Cerebellar nuclear complex (tissue), 1 donor: ENCODE measurements at places on chromosomes 4 and X.

GRCh38 chr4:128288689-128289106 is 1.1 kb upstream of the PGRMC2 start:
- no peak for DNase-seq

DNA sequence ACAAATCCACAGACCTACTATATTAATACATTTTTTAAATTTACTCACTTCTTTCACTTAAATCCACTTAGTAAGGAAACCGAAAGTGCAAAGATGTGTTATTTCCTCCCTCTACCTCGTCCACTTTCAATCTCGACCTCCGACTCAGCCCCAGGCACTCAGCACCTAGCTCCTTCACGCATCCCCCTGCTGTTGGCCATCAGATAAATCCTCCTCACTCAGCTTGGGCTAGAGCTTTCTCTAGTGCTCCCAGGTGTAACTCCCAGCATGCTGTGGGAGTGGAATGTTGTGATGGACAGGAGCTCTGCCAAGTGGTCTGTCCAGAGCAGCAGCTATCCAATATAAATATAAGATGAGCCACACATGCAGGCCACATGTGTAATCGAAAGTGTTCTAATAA is 26.7 kb upstream of the TEC start:
- no peak for DNase-seq

DNA sequence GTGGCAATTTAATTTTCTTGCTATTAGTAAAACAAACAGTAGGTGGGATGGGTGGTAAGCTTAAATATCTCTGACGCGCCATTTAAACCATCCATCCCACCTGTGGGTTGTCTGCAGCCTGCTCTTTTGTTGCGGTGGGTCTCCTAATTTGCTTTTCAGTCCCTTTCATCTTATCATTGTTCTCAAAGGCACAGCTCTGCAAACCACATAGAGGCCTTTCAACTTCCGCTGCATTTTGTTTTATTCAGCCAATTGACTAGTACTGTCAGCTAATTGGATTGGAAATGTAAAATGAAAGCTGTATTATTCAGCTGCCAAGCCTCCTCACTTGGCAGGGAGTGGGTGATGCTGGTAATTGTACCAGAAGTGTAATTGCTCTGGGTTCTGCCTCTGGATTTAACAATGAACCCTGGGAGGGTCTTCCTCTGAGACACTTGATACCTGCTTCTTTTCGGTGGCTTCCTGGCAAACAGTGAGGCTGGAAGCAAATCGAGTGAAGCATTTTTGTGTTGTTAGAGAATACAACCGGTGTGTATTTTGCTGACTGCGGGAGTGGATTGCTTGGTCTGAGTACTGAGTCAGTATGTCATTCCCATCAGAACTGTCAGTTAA is 165.6 kb downstream of the FRAS1 start:
- DNase-seq = no peak

DNA sequence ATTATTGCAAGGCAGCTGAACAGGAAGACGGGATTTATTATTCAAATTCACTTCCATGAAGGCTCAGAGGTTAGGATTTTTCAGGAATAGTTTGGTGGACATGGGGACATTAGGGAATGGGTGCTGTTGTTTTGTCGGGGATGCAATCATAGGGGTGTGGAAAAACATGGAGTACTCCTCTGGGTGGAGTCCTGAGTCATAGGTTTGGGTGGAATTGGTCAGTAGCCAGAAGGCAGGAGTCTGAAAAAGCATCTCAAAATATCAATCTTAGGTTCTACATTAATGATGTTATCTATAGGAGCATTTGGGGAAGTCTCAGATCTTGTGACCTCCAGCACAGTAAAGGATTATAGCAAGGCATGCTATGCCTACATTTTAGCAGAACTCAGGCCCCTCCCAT is 14.5 kb upstream of the ETNPPL start:
- DNase-seq = no peak

- DNase-seq = no peak
Measured at GRCh38 chrX:102930990-102931756, 5.9 kb upstream of the RAB40AL start.
